Fibroblast of the aortic adventitia (primary cell): ENCODE measurements at places on chromosomes 1 and 21.

GRCh38 chr1:166490437-166490991 lies 323.7 kb upstream of the FAM78B start:
- DNase-seq: no peak

- no peak for DNase-seq
Observed at GRCh38 chr21:45931397-45931969, 50.1 kb upstream of the COL6A1 start.

DNA sequence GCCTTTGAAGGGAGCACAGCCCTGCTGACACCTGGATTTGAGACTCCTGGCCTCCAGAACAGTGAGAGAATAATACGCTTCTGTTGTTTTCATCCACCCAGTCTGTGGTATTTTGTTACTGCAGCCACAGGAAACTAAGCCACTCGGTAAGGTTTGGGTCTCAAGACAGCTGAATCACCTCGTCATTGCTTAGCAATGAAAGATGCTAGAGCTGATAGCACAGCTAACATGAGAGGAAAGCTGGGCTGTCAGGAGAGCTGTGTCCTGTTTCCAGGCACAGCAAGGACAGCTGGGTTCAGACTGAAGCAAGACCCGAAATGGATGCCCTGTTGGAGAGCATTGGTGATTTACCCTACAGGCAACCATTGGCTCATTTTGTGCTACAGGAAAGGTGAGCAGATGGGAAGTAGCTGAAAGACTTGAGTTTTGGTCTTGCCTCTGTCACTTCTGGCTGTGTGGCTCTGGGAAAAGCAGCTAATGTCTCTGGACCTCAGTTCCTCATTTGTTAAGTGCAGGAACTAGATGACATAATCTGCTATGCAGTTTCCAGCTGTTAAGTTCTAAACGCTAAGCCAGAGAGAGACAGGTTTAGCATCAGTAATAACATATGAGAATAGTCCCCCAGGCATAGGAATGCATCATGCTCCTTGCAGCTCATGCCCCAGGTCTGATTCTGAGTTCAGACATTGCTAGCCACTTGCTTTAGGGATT lies 58.0 kb downstream of the CLIC6 start:
- DNase-seq: no peak

- DNase-seq: no peak
Observed at GRCh38 chr1:208206092-208206698, 38.0 kb downstream of the PLXNA2 start.

DNA sequence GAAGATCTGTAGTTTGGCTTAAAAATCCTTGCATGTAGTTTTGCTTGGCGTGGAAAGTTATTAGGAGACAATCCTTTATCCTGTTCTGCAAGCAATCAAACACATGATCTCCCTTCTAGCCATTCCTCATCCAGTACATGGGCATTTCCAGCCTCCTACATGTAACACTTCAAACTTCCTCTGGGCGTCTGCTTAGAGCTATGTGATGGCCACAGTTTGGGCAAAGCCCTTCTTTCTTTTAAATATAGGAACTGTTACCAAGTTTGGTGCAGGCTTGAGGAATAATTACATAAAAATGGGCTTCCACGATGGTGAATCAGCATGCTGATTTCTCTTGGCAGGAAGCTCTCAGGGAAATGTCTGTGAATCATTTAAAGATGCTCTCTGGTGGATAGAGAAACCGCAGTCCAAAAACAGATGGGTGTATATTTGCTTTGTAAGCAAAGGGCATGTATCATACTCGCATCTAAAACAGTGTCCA lies 176.9 kb upstream of the FMN2 start:
- peak; percentile 64 for DNase-seq

DNA sequence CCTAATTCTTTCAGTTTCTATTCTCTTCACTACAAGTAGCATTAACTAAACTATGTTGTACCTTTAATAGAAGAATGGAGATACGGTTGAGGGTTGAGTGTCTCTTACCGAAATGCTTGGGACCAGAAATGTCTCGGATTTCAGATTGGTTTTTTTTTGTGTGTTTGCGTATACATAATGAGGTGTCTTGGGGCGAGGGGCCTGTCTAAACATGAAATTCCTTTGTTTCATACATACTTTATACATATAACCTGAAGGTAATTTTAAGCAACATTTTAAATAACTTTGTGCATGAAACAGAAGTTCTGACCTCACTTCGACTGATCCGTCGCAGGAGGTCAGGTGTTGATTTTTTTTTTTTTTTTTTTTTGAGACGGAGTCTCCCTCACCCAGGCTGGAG lies 36.3 kb upstream of the MYOCOS start:
- no peak for DNase-seq

DNA sequence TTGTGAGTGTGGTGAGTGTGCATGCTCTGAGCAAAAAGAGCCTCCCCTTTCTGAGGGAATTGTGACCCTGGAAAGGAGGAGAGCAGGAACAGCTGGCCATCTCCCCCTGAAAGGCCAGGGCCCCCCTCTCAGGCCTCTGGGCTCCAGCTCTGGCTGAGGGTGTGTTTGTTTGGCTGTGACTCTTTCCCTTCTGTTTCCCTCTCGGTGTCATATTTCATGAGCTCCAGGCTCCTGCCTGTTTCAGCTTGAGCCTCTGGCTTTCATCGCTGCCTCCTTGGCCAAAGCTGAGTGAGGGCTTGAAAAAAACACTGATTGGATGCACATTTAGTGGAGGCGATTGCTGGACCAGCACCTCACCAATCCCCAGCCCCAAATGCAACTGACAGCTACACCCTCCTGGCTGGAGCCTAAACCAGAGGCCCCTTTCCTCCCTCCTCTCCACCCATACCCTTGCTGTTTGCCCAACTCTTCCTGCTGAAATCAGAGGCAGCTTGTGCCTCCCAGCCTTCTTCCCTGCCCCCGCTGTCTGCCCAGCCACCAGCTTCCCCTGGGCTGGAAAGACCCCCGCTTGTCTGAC lies 64.1 kb downstream of the DDR2 start:
- peak; percentile 97 for DNase-seq

DNA sequence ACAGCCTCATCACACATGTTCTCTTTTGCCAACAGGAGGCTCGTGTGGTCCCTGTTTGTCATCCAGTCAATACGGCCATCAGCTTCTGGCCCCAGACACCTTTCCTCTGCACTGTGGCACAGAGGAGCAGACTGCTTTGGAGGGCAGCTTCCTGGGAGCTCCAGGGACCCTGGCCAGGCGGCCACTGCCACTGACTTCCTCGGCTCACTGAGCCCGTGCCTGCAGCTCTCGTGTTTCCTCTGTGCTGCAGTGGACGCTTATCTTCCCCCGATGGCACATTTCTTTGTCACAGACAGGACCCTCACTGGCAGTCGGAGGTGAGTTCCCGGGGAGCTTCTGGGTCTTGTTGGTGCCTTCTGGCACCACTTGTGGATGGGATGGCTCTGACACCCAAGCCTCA lies 67.0 kb upstream of the DIRAS3 start:
- no peak for DNase-seq

DNA sequence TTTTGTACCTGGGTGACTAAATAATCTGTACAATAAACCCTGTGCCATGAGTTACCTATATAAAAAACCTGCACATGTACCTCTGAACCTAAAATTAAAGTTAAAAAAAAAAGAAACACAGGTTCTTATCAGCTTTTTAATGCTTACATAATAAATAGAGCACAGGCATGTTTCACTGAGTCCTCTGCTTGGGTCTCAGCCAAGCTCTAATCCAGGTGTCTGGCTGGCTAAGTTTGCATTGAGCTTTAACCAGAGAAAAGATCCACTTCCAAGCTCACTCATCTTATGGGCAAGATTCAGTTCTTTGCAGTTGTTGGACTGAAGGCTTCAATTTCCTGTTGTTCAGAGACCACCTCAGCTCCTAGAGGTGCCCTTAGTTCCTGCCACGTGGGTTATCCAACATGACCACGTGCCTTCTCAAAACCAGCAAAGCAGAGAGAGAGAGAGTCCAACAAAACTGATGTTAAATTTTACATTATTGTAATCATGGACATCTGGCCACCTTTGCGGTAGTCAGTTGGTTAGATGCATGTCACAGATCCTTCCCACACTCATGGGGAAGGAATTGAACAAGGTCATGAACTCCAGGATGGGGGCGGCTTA lies 68.2 kb upstream of the TMPRSS2 start:
- no peak for DNase-seq

GRCh38 chr1:226696547-226696946 lies 42.5 kb downstream of the ITPKB start:
- DNase-seq: no peak

DNA sequence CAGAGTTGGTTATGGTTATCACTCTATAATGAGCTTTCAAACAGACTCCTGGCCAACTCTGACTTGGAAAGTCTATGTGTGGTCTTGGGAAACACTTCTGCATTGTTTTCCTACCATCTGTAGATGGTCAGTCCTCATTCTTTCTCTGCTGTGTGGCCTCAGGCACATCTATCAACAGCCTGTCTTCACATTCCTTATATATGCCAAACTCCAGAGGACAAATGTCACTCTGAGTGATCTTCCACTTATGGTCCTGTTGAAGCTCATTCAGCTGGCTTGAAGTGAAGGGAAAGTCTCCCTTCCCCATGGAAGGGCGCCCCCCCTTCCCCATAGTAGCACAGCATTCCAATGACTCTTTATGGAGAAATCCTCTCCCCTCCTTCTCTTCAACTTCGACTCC lies 58.7 kb downstream of the VANGL2 start:
- DNase-seq: no peak

- no peak for DNase-seq
Observed at GRCh38 chr1:29289493-29289892, 53.2 kb downstream of the PTPRU start.

GRCh38 chr1:15000671-15001070 lies 152.9 kb upstream of the TMEM51 start:
- DNase-seq: no peak

DNA sequence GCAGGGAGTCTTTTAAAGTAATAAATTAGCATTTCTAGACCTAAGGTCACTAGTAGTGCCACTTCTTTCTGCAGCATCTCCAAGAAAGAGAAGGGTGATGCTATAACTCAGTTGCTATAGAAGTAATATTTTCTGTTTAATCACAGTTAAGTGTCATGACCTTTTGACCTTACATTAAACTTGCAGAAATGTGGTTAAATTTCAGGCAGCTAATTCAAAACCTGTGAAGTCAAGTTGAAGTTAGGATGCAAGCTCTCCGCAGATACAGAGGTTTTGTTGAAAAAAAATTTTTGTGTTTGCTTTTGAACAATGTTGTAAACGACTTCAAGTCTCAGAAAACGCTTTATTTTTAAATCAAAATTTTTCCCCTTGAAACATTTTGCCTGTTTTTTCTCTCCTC lies 193.9 kb downstream of the NFIA start:
- DNase-seq: no peak

DNA sequence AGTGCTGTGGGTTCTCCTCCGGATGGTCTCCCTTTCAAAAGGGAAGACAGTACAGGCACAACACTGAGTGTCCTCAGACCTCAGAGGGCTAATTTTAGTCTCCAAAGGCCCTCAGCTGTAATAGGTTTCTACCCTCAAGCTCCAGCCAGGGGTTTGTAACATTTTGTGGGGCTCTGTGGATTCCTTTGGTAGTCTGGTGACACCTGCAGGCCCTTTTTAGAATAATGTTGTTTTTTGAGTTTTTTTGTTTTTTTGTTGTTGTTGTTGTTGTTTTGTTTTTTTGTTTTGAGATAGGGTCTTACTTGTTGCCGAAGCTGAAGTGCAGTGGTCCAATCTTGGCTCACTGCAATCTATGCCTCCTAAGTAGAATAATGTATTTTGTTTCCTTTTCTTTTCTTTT lies 15.0 kb upstream of the TMEM201 start:
- DNase-seq: peak; percentile 48
